ENCODE measurements at places on chromosomes 5 and 9.

DNA sequence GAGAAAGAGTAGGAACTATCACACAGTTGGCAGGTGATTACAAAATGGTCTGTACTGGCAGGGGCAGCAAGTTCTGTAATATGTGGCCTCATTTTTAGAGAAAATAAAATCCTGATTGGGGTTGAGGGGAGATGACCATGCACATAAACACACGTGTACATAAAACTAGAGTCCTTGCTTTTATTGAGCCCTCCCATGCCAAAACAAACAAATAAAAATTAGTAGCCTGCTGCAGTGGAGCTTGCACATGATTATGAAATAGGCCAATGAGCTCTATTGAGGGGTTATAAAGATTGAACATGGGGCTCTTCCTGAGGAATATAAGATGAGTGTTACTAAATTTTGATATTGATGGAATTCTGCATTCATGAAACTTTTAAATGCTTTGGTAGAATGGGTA lies 248.4 kb downstream of the ELAVL2 start:
- DNase-seq = no peak

- DNase-seq = no peak
These were observed 41.9 kb upstream of the TEX48 start for GRCh38 chr9:114723931-114724330.

DNA sequence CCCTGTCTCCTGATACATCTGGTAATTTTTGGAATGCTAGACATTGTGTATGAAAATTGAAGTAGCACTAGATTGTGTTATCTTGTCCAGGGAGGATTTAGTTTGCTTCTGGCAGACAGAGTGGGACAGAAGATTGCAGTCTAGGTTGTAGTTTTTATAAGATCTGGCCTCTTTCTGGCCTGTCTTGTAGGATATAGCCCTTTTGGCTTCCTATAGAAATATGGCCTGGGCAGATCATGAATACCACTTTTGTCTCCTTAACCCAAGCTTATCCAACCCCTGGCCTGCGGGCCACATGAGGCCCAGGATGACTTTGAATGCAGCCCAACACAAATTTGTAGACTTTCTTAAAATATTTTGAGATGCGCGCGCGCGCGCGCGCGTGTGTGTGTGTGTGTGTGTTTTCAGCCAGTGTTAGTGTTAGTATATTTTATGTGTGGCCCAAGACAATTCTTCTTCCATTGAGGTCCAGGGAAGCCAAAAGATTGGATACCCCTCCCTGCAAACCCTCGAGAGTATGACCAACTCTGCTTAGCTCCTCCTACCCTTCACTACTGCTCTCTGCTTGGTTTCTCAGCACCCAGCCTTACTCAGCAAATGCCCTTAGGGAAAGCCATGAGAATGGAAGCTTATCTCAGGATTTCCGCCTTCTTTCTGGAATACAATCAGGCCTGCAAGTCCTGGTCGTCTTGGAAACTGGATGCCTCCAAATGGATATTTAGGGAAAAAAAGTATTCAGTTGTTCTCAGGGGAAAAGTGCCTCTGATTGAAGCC lies 26.5 kb downstream of the ANKRD33B start:
- DNase-seq = no peak

DNA sequence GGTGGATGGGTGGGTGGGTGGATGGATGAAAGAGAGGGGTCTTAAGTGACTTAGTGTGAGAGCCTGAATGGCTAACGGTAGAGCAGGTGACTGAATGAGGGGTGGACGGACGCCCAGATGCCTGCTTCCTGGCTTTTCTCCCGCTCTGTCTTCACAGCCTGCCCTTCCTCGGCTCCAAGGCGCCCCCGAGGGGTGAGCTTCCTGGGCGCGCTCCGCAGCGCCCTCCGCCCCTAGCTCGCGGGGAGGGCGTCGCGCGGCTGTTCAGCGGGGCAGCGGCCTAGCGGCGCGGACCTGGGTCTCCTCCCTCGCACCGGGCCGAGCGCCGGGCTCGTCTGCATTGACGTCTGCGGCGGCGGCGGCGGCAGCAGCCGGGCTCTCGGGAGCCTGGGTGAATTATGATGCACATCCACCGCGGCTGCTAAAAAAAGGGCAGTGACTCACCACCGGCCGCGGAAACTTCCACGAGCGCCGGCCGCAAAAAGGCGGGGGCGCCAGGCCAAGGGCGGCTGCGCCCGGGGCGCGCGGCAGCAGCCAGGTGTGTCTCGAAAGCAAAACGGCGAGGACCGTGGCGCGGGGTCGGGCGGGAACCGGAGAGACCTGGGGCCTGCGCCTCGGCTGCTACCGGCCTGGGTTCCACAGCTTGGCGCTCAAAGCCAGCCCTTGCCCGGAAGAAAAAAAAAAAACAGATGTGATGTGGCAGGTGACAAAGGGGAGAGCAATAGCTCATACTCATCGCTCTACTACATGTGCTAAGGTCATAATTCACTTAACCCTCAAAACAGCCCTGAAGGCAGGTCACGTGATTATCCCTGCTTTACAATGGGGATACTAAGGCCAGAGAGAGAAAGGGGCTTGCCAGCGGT lies 143.0 kb upstream of the ADRA1B start:
- DNase-seq = peak; percentile 89

DNA sequence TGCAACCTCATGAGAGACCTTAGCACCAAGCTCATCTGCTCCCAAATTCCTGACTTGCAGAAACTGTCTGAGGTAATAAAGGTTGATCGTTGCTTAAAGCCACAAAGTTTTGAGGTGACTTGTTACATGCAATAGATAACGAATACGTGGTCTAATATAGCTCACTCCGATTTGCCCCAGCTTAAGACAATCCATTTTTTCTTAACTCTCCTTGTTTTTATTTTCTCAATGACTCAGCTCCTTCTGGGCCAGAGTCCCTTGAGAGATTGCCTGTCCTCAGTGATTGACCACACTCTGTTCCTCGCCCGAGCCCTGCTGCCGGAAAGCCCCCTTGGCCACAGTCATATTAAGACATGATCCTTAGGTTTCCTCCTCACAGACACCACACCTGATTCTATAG lies 63.7 kb upstream of the FANCC start:
- no peak for DNase-seq

DNA sequence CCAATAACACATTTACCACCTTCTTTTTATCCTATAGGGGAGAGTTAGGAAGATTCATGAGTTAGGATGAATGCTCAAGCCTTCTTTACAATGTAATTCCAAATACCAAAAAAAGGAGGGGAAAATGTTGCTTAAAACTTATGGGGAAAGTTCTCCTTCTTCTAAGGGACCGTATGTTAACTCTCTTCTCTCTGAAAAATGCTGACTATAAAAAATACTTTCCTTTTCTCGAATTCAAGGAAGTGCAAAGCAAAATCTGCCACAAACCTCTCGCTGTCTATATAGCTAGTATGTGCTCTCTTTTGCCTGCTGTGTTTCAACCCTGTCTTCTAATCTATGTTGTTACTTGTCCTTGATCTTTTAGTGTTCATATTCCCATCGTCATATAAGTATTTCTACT lies 768.6 kb upstream of the C9orf72 start:
- no peak for DNase-seq

- DNase-seq = no peak
These were observed 69.0 kb upstream of the XPA start for GRCh38 chr9:97766092-97766491.

DNA sequence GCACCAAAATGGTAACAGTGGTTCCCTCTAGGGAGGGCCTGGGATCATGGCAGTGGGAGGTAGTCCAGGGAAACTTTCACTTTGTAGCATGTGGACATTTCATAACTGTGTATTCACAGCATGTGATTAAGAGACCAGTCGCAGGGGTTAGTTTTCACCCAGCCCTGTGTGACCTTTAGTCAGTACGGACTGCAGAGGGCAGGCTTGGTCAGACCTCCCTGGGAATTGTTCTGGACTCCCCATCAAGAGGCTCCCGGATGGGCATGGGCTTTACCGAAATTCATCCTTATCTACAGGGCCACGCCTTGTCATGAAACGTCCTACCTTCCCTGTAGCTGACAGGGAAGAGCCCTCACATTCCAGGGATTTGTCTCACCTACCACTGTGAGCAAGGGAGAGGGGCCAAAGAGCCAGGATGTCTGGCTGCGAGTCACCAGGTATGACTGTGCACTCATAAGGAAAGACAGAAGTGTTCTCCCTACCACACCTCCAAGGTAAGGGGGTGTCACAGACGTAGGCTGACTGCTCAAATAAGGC lies 19.9 kb downstream of the GPX3 start:
- no peak for DNase-seq

Data from activated CD4-positive, alpha-beta memory T cell treated with anti-CD3 and anti-CD28 coated beads, Interleukin-2, amount 10 ng/mL, durations not matched to agents 7 days and 5 days (primary cell).